ENCODE measurements at places on chromosomes 11 and 22.

GRCh38 chr11:115741376-115742107 is 237.3 kb upstream of the CADM1 start:
- peak; percentile 34 for DNase-seq

DNA sequence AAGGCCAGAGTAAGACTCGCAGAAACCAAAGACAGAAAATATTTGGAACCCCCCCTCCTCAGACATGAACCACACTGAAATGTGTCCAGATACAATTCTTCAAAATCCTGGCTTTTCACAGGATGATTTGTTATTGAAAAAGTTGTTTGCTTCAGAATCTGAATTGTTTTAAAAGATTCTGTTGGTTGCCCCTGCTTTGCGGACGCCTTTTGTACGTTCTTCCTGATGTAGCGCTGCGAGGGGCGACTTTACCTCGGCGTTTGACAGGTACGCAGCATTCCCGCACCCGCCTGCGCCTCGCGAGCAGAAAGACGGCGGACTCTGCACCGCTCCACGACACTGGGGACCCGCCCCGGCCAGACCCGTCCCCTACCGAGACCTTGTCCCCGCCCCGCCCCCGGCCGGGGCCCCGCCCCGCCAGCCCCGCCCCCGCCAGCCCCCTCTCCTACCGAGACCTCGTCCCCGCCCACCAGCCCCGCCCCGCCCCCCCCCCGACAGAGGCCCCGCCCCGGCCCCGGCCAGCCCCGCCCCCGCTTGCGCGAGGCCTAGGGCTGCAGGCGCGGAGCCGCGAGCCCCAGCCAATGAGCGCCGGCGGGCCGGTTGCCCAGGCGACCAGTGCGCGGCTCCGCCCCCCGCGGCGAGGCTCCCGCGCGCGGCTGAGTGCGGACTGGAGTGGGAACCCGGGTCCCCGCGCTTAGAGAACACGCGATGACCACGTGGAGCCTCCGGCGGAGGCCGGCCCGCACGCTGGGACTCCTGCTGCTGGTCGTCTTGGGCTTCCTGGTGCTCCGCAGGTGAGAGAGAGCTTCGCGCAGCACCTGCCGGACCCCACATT is at the start of gene GLB1L2:
Gene GLB1L2, plus strand, starts transcription at position 635 of the 835 bp plus-strand sequence. Its CDS starts 74 bp downstream, at position 709.
- peak; percentile 71 for DNase-seq

- DNase-seq, result no peak
Observed at GRCh38 chr11:92253945-92254344, 29.3 kb downstream of the FAT3 start.

- no peak for DNase-seq
Observed at GRCh38 chr22:39898997-39899396, 1.9 kb upstream of the GRAP2 start.

DNA sequence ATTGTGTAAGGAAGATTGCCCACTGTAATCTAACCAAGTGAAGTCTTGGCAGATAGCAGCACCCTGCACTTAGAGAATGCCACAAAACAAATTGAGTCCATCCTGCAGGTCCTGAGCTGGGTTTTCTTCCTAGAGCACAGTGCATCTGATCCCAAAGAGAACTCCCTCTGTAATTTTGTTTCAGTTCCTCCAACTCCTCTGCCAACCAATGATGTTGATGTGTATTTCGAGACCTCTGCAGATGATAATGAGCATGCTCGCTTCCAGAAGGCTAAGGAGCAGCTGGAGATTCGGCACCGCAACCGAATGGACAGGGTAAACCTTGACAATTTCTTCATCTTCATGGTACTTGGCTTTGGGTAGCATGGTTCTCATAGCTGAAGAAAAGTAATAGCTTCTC is 33.1 kb upstream of the ST14 start:
- no peak for DNase-seq

DNA sequence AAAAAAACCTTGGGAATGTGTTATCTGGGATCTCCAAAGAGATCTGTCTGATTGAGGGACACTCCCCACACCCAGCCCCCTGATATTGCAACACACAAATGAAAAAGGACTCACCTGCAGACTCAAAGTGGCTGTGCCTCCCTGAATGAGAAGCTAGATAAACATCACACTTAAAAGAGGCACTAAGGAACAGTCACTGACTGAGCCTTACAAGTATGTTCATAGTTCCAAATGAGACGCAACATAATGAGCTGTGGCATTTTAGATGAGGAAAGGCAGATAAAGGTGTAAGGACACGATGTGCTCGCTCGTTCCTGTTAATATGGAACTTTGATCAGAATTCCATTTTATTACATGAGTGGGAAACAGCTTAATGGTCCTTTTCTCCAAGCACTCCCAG is 21.0 kb upstream of the CFAP300 start:
- no peak for DNase-seq

GRCh38 chr11:115663790-115664189 is 159.6 kb upstream of the CADM1 start:
- DNase-seq, result no peak

DNA sequence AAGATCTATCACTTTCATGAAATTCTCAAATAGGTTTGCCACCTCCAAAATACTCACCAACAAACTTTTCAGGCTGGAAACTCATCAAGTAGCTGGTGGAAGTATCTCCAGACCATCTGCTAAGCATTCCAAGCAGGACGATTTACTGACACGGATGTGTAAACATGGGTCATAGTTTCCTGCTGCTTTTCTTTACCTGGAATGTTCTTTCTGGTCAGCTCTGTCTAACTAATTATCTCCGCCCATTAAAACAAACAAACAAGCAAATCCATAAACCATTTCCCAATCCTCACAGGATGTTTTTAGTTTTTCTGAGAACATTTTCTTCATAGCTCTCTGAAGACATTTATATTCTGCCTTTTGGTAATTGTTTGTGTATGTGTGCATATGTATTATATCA is 397.0 kb downstream of the METTL15 start:
- no peak for DNase-seq

- no peak for DNase-seq
Observed at GRCh38 chr11:95044010-95044409, 5.2 kb upstream of the KDM4F start.

DNA sequence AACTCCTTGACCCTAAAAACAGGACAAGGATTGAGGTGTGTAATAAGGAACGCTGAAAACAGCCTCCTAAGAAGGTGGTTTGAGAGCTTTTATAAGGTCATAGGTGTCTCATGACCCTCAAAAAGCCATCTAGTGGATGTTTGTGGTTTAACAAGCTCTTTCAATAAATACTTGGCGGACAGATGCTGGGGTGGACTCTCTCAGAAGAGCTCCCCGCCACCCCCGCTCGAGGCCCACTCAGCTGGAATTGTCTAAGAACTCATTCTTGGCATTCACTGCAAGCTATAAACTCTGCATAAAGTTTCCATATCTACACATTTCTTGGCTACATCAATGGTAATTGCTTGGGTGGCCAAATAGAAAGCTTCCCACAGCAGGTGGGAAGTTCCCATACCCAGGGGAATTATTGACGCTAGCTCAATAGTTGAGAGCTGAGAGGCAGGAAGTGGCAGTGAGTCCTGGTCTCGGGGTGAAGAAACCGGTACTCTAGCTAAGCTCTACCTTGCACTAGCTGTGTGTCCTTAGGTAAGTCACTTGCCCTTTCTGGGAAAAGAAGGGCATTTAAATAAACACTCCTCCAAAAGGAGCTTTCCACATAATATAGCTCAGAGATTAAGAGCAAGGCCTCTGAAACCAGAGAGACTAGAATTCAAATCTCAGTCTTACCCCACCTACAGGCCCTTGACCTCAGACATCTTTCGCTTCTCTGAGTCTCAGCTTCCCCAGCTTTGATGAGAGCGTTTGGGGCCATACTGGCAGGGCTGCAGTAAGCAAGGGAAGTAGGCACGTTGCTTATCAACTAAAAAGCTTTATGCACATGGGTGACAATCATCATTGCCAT is 6.4 kb downstream of the MS4A15 start:
- DNase-seq, result no peak
